ENCODE measurements at places on chromosomes 4 and X.

DNA sequence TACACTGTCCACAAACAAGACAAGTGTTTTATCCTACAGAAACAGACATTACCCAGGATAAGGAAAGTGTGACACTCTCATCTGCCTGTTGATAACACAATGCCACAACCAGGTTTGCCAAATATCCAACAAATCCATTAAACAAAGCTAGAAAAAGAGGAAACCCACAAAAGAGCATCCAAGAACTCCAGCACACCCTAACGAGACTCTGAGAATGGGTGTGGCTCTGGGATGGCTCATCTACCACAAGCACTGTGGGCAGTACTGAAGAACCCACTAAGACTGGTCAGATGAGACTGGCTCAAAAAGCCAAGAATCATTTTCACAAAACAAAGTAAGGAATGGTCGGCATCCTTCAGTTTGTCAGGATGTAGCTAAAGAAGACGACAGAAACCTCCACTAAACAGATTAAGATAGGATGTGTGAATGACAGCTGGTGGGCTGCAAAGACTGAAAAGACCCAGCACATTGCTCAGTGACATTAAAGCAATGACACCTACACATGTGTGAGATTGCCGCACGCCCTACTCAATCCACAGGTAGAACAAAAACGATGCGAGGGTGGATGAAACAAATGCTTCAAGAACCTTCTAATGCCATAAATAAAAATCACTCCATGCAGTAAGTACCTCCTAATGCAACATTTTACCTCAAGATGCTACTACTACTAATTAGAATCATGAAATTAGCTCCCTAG is 14.7 kb downstream of the ATP8A1 start:
- no peak for DNase-seq

DNA sequence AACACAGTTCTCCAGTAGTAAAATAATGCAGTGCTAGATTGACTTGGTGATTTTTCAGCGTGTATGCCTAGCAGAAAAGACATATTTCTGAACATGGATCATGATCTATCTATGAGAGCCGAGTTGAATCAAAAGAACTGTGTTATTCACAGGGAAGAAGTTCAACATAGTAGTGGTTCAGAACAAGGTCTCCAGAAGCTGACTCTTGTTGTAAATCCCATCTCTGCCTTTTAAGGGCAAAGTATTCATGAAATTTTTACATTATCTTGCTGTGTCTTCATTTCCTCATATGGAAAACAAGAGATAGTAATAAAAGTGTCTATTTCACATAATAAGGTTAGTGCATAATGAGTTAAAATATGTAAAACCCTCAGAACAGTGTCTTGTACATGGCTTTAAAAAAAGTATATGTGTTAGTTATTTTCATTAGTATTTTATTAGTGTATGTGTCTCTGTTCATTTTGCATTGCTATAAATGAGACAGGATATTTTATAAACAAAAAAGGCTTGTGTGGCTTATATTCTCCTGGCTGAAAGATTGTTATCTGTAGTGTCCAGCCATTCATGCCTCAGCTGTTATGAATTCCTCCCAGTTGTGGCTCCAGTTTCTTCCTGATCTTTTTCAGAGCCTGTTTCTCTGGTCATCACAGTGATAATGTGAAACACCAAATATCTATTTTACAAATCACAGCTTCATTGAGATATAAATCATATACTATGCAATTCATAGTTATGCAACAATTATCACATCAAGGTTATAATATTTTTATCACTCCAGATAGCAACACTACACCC is 1351.2 kb downstream of the STIM2 start:
- DNase-seq = no peak

DNA sequence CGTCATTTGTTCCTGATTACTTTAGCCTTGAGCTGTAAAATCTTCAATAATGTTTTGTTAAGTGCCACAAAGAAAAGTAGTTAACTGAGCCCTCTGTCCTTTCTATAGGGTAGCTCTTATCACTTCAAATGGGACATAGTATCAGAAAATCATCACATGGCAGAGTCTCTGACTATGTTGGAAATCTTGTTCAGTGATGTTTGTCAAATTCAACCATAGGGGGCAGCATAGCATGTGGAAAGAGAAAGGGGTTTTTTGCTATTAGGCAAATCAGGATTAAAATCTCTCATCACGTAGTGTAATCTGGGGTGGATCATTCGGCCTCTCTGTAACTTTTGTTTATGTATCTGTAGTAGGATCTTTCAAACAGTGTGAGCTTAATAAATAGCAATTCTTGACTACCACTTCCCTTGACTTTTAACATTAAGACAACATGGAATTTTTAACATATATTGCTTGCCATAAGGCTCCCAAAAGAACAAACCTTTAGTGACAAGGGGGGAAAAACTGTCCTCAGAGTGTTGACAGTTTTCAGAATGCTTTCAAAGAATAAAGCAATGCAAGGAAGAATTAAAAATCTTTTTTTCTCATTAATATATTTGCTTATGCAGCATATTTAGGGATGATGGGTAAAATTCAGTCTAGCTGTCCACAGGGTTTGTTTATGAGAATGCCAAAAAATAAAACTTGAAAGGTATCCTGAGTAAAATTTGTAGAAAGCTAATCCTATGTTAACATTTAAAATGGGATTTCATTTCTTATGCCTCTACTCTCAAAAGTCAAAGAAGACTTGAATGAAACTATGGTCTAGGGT is 127.2 kb downstream of the FBXW7 start:
- no peak for DNase-seq

GRCh38 chr4:182765987-182766856 is 151.0 kb downstream of the DCTD start:
- DNase-seq = no peak

DNA sequence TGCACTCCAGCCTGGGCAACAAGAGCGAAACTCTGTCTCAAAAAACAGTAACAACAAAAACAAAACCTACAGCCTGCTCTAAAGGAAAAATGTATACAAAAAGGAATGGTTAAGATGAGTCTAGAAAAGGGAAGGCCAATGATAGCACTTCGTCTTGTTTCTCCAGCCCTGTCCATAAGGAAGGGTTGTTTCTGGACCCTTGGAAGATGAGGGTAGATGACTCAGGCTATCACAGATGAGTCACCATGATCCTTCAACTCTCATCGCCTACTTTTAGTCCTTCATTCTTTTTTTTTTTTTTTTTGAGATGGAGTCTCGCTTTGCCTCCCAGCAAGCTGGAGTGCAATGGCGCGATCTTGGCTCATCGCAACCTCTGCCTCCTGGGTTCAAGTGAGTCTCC is 8.8 kb downstream of the PLA2G12A start:
- no peak for DNase-seq
